ENCODE measurements at places on chromosomes 2 and 18. TPM values are rescaled to one million over a fixed set of nuclear protein-coding genes. Genes with fewer than 3 reads are reported as not detected.

DNA sequence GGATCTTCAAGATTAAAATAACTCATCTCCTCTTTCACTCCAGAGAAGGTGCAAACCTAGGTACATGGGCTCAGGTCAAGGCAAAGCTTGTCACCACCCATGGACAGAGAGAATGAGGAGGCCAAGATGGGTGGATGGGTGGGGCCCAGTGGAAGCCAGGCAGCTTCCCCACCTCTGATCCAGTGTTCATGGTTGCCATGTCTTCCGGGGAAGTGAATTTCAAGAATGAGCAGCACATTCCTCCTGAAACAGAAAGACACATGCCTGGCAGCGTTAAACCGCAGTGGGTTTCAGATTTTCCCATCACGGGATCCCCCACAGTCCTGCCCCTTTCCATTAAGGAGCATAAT lies 301.7 kb downstream of the EIPR1 start:
- DNase-seq, result no peak

DNA sequence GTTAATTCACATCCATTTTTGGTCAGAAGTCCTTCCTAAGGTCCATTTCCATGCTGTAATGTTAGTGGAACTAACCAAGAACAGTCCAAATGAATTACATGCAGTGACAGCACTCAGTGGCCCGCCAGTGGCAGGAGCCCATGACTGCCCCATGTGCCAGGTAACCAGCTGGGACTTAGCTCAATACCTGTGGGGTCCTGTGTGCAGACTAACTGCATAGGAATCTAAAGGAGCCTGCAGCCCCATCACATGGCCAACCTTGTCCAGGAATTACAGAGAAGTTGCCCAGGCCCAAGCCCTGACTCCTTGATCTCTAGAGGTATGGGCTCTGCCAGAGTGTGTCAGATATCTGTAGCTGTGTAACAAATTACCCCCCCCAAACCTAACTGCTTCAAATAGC lies 35.4 kb upstream of the GPR17 start:
- DNase-seq, result no peak

The POTEC gene
- total RNA-seq, result not detected

GRCh38 chr18:9561759-9562158 lies 52.6 kb downstream of the PPP4R1 start:
- no peak for DNase-seq

The C2orf78 gene
- not detected for total RNA-seq

- DNase-seq, result no peak
These were observed 59.3 kb downstream of the NTSR2 start for GRCh38 chr2:11610624-11611242.

The ASXL3 gene
- 94.5 TPM for total RNA-seq

The CRYGD gene
- total RNA-seq, result 1.7 TPM

GRCh38 chr2:181697571-181697970 lies 17.3 kb upstream of the NEUROD1 start:
- no peak for DNase-seq

GRCh38 chr18:67302043-67302442 lies 214.5 kb downstream of the DSEL start:
- no peak for DNase-seq

DNA sequence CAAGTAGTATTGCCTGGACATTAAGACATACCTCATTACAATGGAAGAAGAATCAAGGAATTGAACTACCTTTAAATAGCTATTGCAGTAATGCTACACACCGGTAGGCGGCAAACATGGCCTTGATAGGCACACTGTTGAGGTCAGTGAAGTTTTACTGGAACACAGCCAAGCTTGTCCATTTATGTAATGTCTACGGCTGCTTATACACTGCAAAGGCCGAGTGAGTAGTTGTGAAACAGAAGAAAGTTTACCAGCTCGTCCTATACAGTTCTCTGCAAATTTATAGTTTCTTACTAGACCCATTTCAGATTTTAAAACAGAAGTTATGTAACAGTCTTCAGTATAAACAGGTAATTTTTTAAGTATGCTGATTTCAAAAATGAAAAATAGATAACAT lies 38.8 kb downstream of the PPP4R1 start:
- DNase-seq, result no peak

DNA sequence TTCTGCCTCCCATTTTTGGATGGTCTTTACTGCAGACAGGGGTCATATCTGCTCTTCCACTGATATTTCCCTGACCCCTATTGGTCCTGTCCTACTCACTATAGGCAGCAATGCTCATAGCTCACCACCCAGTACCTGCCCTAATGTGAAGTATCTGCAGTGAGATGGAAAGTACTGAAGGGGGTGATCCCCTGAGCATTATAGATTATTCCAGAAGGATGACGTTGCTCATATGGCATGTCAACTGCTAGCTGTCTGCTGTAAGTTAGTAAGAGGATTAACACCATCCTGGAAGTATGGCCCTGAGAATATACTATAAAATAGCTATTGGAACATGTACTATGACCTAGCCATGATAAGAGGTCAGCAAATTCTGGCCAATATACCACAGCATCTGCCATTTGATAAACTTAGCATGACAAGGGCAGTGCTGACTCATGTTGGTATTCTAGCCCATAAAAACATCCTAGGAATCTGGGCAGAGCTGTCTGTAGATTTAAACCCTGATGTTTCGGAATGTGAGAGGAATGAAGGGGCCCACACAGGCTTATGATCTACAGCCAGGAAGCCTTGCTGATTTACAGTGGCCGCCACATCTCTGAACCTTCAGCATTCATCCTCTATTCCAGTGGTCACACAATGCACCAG lies 451.4 kb downstream of the TNS1 start:
- DNase-seq, result no peak

The COLEC12 gene
- total RNA-seq, result 15.4 TPM

The RESP18 gene
- not detected for total RNA-seq
